Fibroblast of skin of right quadriceps (primary cell): ENCODE measurements at places on chromosomes 12 and 14.

DNA sequence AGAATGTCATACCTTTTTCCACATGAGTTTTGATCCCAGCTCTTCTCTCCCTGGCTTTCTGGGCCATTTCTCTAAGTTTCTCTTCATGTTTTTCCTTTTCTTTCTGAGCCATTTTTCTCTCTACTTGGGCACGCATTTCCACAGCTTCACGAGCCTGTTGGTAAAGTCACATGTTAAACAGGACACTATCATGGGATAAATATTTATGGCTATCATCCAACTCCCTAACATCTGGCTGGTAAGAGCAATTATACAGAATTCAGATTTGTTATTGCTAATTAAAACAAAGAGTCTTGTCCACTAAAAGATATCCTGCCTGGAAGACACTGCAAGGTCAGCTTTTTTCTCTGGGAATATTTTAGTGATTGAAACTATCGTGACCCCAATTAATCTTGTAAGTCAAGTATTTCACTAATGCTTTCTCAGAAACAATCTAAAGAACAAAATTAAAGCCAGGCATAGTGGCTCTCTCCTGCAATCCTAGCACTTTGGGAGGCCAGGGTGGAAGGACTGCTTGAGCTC is 23.1 kb downstream of the SLIRP start:
- no peak for DNase-seq

- DNase-seq = no peak
These were observed 25.1 kb downstream of the C12orf42 start for GRCh38 chr12:103470664-103471063.

GRCh38 chr14:93906341-93907329 is 20.5 kb upstream of the FAM181A start:
- peak; percentile 32 for DNase-seq

DNA sequence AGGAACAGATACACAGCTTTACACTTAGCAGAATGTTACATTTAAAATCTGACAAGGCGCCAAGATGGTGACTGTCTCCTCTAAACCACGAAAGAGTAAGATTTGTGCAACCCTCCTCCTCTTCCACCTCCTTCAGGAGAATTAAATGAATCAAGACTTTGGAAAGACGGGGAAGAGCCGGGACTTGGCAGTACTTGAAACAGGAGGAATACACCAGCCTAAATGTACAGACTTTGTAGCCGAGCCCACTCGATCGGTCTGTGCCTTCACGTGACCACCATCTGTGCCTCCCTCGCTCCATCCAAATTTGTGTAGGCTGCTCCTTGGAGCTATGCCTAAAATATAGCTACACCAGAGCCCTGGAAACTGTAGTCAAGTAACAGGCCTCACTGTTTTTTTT is 38.3 kb downstream of the SSPN start:
- peak; percentile 74 for DNase-seq

DNA sequence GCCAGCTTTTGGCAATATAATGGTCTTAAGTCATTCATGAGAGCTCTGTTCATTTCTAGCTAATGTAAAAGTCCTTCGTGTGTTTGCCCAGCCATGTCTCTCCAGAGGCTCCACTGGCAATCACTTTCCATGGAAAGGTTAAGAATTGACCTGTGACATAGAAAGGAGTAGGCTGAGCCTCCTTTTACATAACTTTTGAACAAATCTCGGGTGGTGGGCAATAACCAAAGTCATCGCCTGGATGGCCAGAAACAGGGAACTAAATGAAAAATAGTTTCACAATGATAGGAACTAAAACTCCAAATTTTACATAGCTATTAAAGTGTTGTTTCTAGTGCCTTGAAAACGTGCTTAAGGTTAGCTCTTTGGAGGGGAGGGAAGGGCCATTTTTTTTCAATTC is 6.5 kb downstream of the BHLHE41 start:
- no peak for DNase-seq

- no peak for DNase-seq
These were observed 8.4 kb downstream of the GSC start for GRCh38 chr14:94761348-94761996.

DNA sequence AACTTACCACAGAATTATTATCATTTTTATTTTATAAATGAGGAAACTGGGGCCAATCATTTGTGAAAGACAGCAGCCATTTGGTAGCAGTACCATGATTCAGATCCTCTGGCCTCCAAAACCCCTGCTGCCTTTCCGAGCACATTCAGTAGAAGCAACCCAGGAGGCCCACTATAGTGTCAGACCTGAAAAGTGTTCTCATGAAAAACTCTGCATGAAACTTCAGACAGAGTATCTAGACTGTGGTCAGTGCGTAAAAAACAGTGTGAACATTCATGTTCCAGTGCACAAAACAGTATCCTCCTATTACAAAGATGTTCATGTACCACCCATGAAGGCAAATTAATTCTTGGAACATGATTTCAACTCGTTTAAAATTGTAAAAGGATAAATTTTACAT is 112.0 kb downstream of the EPS8 start:
- peak; percentile 41 for DNase-seq

DNA sequence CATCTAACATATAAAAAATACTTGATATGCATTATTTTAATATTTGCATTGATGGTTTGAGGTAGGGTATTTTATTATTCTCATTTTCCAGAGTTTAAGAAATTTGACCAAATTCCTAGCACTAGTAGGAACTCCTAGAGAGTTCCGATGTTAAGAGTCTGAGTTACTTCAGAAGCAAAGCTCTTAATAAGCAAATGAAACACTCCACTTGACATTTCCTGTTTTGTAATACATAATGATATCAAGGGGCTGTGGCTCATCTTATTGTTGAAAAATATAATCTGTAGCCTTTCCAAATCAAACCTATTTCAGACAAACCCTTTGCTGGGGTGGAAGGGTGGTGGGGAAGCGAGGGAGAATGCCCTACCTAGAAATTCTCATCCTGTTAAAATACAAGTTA is 355.5 kb downstream of the DIO2 start:
- DNase-seq = no peak

DNA sequence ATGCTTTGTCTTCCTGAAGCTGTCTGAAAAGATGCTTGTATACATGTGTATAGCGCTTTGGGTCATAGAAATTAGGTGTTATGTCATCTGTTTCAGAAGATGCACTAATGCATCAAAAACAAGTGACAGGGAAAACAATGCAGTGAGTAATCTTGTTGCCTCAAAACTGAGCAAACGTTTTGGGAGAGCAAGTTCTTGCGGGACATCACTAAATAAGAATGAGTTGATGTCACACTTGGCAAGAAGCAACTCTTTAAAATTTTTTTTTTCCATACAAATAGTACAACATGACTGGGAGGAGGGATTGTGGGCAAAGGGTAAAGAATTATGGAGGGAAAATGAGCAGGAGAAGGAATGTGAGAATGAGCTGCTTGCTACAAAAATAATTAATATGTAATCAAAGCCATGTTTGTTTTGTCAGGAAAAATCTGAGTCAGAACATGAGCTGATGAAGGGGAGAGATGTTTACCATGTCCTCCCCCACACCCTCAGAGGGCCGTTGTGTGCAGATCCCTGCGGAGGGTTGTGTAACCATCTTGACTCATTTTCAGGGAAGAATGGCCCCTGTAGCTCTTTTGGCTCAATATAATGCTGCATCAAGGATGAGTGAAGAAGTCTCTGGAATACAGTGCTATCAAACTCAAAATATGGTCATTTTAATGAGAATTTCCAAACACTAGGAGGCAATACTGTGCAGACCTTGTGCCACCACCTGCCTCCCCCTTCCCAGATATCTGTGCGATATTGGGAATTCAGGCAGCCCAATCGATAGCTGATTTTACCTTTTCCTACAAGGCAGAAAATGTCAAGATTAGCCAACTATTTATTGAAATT is 41.4 kb downstream of the BORCS5 start:
- peak; percentile 98 for DNase-seq

- DNase-seq = no peak
These were observed 57.5 kb upstream of the C14orf180 start for GRCh38 chr14:104521816-104522745.

DNA sequence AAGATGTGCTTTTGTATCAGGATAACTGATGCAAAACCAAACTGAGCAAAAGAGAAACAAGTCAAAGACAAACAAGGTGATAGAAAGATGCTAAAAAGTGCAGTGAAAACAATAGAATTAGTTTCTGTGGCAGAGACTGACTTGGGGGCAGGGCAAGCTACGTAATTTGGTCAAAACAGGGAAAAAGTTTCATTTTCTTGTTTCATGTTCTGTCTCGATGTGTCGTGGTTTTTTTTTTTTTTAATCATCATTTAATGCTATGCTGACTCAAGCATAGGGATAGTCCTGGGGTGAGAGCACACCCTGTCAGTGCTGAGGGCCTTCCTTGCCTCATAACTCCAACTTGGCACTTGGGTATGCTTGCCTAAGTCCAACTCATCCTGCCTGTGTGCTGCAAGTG is 144.1 kb upstream of the PTPRQ start:
- no peak for DNase-seq

GRCh38 chr12:6368906-6369525 is 6.3 kb downstream of the SCNN1A start:
- DNase-seq = no peak

GRCh38 chr12:29655861-29656260 is 127.9 kb downstream of the TMTC1 start:
- DNase-seq = no peak

- DNase-seq = no peak
These were observed 62.5 kb downstream of the MDM2 start for GRCh38 chr12:68870443-68870842.

DNA sequence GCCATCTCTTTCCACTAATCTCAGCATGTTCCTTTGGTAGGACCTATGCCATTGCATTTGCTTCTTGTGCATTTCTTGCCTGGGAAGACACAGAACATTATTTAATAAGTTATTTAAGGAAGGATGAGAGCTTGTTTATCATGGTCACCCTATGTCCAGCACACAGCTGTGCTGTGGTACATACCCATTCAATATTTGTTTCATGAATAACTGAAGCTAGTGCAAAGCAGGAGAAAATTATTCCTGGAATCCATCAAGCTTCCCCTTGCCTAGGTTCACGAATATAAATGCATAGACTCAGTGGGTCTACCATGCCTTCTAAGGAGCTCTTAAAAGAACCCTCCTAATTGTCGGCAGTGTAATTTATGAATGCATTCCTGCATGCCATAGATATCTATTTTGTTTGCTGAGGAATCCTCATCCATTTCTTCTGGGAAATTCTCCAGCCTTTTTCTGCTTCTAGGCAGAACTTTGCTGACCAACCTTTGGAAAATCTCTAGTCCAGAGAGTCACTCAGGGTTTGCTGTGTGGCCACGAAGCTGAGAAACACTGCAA is 599.8 kb upstream of the TMEM132C start:
- DNase-seq = peak; percentile 30

GRCh38 chr12:46214668-46215436 is 54.0 kb downstream of the SLC38A1 start:
- DNase-seq = no peak

GRCh38 chr14:60487211-60487610 is 1.3 kb upstream of the C14orf39 start:
- no peak for DNase-seq

DNA sequence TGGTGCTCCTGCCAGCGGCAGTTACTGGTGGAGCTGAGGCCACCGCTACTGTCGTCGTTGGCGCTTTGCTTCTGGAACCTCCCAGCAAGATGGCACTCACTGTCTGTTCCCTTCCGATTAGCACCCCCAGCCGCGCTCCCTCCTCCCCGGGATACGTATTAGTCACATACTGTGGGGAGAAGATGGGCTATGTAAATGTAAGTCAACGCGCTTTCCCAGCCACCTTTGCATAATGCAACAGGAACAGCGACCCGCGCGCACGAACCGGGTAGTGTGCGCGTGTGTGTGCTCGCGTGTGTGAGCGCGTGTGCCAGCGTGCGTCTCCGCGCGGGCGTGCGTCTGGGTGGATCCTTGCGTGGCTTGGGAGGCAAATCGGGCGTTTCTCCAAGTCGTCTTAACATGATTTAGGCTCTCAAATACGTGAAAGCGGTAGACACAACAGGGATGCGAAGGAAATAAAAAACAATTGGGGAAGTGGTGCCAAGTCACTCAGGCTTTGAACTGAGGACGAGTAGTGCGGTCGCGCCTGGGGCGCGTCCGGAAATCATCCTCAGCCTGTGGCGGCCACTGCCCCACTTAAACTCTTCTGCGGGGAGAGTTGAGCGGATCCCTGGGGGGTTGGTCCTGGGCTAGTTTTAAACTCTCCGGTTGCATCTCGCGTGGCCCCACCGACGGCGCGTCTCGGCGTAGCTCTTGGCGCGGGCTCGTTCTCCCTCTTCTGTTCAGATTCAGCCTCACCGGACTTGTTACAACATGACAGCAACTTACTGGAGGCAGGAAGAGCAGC is 1.8 kb downstream of the FLRT2 start:
- DNase-seq = peak; percentile 88

DNA sequence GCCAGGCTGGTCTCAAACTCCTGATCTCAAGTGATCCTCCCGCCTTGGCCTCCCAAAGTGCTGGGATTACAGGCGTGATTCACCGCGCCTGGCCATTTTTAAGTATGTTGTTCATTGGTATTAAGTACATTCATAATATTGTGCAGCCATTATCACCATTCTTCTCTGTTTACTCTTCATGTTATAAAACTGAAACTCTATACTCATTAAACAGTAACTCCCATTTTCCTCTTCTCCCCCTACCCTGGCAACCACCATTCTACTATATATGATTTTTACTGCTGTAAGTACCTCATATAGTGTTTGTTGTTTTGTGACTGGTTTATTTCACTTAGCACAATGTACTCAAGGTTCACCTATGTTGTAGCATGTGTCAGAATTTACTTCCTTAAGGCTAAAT is 23.1 kb downstream of the METAP2 start:
- no peak for DNase-seq

DNA sequence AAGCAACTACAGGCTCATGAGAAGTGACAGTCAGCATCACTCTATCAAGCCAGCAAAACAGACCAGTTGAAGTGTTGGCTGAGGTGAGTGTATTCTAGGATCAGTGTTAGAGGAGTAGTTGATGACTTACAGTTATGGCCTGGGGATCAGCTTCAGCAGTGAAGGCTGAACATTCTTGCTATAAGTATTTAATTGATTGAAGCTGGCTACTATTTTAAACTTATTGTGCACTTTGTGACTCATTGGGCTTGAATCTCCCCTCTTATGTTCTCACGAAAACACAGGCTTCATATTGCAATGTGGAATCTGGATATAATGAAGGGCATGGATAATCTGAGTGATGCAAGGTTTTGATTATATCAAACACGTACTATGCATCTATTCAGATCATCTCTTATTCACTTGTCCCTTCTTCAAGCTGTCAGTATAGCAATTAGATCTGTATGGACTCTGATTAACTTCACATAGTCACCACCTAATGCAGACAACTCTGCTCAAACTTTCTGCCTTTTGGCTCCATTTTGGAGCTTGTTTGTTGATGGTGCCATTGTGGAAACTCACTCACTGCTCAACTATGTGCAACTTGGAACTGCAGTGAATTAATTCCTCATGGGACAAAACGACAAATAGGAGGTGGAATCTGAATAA is 309.2 kb downstream of the SLC16A7 start:
- peak; percentile 99 for DNase-seq

- DNase-seq = peak; percentile 99
These were observed 59.3 kb upstream of the CCDC91 start for GRCh38 chr12:28130625-28131598.

DNA sequence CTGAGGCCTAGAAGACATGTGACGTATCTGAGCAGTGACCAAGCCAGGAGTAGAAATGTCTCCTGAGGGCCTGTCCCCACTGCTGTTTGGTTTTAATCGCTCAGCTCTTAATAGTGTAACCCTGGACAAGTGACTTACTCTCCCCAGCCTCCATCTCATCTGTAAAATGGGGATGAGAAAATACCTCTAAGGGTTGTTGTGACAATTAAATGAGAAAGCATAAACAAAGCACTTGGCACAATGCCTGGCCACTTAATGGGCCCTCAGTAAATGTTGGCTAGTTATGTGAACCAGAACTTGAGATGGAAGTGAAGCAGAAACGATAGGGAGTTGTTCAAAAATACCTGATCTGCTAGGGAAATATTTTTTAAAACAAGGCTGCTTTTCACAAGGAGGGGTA is 58.2 kb downstream of the HMGA2 start:
- peak; percentile 34 for DNase-seq
